ENCODE measurements at places on chromosomes 12 and 14. TPM values are rescaled to one million over a fixed set of nuclear protein-coding genes. Genes with fewer than 3 reads are reported as not detected.
A peak's percentile ranks its signal among the peaks of the same experiment; 100 is the strongest.

Gene MNAT1
- polyA plus RNA-seq = 50.9 TPM

Gene FGF6
- not detected for polyA plus RNA-seq

Gene ALX1
- polyA plus RNA-seq = 5.9 TPM

DNA sequence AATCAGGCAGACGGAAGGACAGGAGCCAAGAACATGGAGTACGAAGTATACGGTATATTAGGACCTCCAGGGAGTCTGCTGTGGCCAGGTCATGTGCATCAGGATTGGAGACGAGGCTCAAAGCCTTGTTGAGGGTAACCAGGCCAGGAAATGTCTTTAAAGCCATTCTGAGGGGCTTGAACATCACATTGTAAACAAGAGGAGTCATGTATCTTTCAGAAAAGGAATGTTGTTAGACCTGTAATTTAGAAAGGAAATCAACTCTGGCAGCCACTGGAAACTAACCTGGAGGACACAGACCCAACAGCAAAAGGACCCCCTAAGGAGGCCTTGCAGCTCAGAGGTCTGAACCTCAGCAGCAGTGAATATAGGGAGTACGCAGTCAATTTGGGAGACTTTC is 7.5 kb downstream of the MAP3K9 start:
- DNase-seq = no peak

DNA sequence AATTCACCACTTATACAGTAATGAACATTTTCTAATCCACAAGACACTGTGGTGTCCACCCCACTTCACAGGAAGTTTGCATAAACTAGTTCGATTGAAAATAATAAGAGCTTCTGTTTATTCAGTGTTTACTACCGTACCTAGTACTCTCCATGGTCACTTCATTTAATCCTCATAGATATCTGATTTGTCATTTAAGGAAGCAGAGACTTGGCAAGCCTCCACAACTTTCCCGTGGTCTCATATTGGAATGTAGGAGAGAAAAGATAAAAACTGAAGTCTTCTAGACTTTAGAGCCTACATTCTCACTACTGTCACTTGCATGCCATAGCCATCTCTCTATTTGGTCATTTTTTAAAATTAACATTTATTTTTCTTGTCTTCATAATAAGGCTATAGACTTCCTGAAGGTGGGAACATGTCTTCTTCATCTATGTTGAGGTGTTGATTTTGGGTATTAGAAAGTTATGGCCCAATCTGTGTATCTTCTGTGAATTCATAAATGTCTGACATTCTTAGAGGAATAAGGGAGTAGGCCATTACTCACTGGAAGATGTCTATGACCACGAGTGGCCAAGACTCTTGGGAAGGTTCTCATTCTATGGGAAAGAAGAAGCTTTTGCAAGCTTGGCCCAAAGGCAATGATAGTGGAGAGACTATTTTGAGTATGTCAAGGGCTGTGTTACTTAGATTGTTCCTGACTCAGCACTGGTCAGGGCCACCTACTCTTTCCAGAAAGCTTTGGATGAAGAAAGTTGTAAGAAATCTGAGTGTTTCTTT is 423.7 kb downstream of the LRIG3 start:
- peak; percentile 43 for DNase-seq

- no peak for DNase-seq
Observed at GRCh38 chr12:46384451-46385309, 12.1 kb upstream of the SLC38A2 start.
